Testis (tissue), 5 donors: ENCODE measurements at places on chromosomes 16 and 17. TPM values are rescaled to one million over a fixed set of nuclear protein-coding genes. Genes with fewer than 3 reads are reported as not detected.

Gene CLEC18A
- total RNA-seq: 12.6 TPM

Gene C1QL1
- 1.3 TPM for total RNA-seq

Gene FBXO39
- total RNA-seq: 46.9 TPM

Gene MPO
- 1.1 TPM for total RNA-seq

Gene VASN
- 103 TPM for total RNA-seq

Gene ZNF263
- 47.3 TPM for total RNA-seq

Gene CACNA1H
- 69.0 TPM for total RNA-seq

Gene FSCN2
- 3.5 TPM for total RNA-seq

Gene TMEM114
- not detected for total RNA-seq

Gene PTRH2
- 40.5 TPM for total RNA-seq

- no peak for DNase-seq
These were observed 233.8 kb upstream of the GSE1 start for GRCh38 chr16:85379041-85380001.

GRCh38 chr16:68778551-68779231 is 41.6 kb downstream of the CDH1 start:
- DNase-seq: no peak

DNA sequence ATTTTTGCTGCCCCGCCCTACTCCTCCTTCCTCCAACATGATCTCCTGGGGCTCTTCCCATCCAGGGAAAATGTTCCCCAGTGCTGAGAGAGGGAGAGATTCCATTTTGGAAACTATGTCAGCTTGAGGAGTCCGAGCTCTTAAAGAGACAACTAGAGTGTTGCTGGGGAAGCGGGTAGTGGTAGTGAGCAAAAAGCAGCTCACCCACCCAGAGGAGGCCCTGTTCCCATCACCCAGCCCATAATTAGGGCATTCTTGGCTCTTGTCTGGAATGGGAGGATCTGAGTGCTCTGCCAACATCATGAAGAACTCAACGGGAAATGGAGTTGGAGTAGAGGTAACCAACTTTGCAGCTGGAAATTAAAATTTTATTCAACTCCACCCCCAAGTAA is 9.1 kb upstream of the MSL1 start:
- DNase-seq: no peak

DNA sequence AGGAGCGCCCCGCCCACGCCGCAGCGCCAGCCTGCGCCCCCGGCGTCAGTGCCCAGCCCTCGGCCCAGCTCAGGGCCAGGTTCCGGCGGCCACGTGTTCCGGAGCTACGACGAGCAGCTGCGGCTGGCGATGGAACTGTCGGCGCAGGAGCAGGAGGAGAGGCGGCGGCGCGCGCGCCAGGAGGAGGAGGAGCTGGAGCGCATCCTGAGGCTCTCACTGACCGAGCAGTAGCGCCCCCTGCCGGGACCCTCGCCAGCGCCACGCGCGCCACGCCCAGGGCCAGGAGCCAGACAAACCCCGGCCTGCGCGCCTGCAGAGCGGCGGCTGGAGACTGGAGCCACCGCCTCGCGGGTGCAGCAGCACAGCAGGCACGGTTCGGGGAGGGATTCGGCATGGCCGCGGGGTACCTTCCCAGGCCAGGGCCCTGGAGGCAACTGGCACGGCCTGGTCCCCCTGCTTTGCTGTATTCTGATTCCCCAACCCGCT is 9.3 kb downstream of the CORO6 start:
- DNase-seq: peak; percentile 96

- DNase-seq: no peak
These were observed 4.5 kb downstream of the SLC26A11 start for GRCh38 chr17:80224683-80225082.

DNA sequence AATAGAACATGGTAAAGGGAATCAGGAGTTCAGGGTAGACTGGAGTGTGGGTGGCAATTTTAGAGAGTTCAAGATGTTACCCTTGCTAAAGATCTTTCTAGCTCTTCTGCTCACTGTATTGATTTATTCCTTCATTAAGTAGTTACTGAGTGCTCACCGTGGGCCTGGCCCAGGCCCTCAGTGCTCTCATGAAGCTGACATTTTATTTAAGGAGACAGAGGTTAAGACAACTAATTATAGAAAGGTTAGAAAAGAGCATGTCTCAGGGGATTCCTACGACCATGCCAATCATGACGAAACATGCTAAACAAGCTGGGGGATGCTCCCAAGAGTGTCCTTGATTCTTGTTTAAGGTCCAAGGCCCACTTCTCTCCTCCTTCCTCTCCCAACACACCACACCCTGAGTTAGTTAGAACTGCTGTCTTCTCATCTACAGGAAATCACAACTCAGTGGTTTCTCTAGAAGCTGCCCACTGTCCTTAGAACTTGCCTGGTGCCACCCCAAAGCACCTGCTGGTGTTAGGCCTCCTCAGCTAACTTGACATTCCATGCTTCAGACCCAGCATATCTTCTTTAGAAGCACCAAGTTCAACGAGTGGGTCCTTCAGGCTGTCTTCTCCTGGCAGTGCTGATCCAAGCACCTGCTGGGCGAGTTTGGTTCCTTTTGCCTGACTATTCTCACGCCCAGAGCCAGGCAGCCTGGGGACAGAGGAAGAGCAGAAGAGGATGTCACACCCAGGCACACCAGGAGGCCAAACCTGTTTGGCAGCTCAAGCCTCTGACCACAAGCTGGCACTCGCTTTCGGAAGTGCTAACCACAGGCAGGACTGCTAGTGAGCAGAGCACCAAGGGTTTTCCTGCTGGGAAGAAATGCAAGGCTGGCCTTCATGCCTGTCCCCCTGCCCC is 79.0 kb downstream of the GAS7 start:
- no peak for DNase-seq

GRCh38 chr16:14331020-14331419 is 259.9 kb downstream of the MRTFB start:
- no peak for DNase-seq

GRCh38 chr16:57481421-57481820 is 4.9 kb downstream of the DOK4 start:
- no peak for DNase-seq

DNA sequence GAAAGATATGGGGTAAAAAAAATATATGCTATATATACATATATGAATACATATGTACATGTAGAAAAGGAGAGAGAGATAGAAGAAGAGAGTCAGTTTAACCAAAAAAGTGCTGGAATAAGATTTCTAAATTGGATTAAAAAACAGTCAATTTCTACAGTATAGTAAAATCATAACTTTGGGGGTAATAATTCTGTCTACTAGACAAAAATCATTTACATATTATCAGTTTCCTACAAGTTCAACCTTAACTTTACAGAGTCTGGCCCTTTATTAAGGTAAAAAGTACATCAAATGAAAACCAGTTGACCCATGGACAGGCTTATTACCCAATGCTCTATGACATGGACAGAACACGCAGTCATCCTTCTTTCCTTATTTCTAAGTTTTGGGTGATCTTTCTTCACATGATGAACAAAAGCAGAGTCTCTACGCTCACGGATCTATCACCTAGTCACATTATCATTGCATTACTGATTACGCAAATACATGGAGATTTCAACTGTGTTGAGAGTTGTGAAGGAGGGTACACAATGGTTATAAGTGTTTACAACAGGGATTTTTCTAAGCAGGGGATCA is 63.9 kb upstream of the SMIM36 start:
- DNase-seq: no peak

GRCh38 chr17:34644941-34645550 is 65.7 kb downstream of the TMEM132E start:
- DNase-seq: no peak

DNA sequence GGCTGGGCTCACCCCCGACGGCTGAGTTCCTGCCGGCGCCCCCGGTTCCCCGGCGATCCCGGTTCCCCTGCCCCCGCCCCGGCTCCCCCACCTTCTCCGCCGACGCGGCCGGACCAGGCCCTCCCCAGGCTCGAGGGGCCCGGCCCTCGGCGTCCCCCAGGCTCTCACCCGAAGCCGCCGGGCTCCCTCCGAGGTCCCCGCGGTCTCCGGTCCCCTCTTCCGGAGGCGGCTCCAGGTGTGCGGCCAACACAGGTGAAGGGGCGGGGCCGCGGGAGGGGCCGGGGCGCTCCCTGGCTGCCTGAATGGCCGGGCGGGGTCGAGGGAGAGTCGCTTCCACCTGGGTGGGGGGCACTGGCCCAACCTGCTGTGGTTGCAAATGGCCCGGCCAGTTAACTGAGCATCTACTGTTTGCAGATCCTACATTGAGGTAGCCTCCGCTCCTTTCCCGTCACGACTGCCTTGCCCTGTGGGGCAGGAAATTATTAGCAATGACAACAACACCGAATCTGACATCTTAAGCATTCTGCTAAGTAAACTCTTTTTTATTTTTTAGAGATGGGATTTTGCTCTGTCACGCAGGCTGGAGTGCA is at the start of gene BICDL2:
Gene BICDL2, minus strand, starts transcription at position 219 of the 590 bp plus-strand sequence. CDS start 1,448 bp downstream, outside the sequence.
- DNase-seq: no peak

- DNase-seq: no peak
These were observed 27.7 kb upstream of the GPRC5C start for GRCh38 chr17:74404218-74404617.

- no peak for DNase-seq
These were observed 140.7 kb downstream of the KATNIP start for GRCh38 chr16:27690608-27691007.

DNA sequence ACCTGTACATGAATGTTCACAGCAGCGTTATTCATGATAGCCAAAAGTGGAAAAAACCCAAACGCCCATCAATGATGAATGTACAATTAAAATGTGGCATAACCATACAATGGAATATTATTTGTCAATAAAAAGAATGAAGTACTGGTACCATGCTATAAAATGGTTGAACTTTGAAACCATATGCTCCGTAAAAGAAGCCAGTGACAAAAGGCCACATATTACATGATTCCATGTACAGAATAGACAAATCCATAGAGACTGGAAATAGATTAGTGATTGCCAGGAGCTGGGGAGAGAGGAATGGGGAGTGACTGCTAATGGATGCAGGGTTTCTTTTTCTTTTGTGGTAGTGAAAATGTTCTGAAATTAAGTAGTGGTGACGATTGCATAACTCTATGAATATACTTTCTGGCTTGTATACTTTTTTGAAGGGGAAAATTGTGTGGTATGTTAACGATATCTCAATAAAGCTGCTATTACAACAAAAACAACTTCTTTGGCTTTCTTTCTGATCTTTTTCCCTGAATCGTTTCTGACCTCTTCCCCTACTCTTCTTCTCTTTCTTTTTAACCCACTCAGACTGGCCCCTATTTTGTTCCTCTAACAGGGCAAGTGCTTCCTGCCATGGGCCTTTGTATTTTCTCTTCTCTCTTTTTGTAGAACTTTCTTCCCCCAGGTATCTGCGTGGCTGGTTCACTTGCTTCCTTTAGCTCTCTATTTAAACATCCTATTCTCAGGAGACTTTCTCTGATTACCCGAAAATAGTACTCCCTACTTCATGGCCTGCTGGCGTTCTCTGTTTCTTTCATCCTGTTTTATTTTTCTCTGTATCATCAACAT is 67.9 kb downstream of the FTO start:
- DNase-seq: no peak

DNA sequence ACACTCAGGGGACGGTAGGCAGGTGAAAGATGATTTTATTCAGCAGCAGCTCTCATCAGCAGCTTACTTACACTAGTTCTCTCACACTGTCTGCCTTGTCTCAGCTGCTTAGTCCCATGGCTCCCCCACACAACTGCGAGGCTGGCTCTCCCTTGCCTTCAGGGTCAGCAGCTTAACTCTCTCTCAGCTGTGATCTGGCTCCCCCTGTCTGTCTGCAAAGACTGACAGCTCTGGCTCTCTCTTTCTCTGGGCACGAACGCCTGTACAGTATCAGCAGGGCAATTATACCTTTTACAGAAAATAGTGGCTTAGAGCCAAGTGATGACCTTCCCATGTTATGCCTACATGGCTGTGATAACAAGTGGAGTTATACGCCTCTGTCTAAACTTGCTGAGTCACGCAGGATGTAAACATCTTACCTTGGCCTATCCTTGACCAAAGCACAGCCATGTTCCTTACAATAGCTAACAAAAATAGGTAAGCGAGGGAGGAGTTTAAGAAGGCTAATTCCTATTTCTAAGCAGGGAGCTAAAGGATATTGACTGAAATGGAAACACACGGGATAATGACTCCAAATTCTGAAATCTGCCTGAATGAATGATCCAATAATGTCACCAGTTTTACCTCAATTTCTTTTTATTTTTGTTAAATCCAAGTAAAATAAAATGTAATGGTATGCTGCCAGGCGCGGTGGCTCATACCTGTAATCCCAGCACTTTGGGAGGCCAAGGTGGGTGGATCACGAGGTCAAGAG is 1.1 kb upstream of the NDUFAB1 start:
- peak; percentile 89 for DNase-seq

DNA sequence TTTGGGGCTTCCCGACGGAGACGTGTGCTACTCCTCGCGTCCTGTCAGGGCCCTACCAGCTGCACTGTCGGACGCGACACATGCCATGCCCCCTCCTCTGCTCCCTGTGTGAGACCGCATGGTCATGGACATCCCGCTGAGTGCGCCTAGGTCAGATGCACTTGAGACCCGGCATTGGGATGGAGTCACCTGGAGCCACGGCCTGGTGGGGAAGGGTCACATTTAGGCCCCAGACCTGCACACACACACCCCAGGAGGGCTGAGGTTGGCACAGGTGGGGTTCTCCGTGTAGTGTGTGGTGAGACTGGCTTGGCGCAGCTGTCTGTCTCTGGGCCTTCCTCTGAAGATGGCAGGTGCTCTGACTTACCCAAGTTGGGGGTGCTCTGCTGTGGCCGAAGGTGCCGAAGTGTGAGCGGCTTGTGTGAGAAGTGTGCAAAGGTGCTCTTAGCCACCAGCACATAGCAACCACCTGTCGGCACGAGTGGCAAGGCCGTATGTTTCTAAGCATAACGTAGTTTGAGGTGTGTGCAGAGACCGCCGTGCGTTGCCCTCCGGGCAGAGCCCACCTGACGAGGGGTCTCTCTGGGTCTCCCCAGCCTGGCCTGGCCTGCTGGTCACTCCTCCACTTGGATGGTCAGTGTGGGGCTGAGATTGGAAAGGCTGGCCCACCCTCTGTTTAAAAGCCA is 108.6 kb downstream of the BANP start:
- DNase-seq: no peak

- DNase-seq: no peak
These were observed 70.6 kb downstream of the DYNLRB2 start for GRCh38 chr16:80611171-80611929.

DNA sequence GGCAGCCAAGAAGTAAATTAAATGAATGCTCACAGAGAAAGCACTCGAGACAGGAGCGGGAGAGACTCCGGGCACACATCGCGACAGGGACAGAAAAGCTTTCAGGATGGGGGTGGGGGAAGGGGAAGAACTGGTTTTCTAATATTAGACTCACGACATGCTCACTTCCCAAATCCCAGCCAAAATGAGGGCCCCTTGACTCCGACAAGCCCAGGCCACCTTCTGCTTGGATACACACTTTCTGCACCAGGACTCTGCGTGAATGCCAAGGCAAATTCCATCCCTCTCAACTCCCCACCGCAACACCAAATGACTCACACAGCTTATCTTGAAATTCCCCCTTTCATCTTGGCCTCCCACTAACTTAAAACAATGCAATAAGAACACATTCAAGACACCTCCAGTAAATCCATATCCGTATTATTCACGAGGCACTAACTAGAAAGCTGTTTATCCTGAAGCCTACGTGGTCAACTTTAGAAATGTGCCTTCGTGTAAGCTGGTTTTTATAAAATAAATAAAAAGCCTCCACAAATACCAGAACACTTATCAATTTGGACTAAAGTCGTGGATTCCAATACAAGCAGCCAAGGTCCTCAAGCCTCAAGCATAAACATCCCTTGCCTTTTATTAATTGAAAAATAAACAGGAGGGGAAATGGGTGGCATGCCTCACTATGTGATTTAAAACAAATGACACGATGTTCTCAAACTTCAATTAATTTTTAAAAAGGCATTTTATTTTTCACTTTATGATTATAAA is 46.1 kb downstream of the NXN start:
- peak; percentile 26 for DNase-seq
